ENCODE measurements at places on chromosomes 11 and 22.
A peak's percentile ranks its signal among the peaks of the same experiment; 100 is the strongest.

DNA sequence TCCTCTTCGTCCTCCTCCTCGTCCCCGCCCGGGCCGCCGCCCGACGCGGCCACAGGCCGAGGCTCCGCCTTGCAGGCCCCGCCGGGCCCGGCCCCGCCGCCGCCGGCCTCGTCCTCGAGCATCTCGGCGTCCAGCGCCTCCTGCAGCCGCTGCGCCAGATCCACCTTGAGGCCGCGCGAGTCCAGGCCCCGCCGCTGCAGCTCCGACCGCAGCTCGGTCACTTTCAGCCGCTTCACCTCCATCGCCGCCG lies 417 bp downstream of the HNRNPUL2 start:
- no peak for DNase-seq

DNA sequence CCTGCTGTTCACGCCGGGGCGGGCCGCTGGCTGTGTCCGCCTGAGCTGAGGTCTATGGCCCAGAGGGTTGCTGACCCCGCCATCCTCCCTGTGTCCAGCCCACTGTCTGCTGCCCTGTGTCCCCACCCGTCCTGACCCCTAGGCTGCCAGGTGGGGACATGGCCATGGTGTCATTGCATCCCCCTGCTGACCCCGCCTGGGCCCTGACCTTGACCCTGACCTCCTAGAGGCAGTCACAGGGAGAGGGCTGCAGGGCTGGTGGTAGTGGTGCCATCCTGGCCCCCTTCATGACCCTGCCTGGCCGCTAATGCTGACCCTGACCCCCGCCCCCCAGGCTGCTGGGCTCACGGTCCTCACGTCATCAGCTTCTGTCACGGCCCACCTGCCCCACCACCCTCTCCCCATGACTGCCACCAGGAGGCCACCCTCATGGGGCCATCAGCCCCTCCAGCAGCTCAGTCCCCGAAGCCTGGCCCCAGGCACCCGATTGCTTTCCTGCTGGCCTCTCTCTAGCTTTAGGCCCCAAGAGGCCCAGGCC lies 285.9 kb downstream of the BRD1 start:
- DNase-seq: no peak

DNA sequence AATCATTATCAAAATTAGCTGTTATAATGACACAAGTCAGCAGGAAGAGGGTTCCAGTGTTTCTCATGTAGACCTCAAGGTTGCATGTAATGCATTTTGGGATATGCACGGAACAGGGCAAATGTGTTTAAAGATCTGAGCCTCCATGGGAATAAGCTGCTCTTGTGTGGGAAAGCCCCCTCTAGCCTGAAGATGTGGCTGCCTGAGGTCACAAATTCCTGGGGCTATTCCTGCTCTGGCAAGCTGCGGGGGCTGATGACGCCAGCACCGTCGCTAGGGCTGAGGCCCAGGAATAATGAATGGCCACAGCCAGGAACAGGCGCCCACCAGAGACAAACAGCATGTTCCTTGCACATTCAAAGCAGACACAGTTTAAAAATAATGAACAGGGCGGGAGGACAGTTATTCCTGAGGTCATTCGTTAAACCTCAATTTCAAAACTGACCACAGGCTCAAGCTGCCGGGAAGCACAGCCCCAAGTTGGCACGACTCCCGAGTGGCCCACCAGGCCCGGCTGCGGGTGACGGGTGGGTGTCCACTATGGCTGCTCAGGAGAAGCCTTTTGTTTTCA lies 11.7 kb downstream of the OSBPL5 start:
- DNase-seq: no peak

- DNase-seq: no peak
These were observed 315.2 kb upstream of the CCDC90B start for GRCh38 chr11:83601201-83601913.

GRCh38 chr22:44004104-44004460 lies 20.0 kb upstream of the PARVB start:
- DNase-seq: no peak

DNA sequence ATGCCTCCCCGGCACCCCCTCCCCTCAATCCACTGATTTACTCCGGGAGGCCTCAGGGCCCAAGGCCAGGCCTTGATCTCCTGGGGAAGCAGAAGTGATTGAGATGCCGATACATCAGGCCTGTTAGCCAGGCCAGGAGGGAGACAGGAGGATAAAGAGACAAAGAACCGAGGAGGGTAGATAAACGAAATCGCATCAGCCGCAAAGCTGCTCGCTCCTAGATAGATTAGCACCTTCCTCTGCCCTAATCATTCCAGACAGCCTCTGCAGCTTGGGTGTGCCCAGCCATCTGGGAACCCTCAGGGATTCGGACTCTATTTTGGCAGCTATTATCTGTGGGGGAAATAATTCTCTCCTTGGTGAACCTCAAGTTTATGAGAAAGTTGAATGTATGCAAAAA lies 121.2 kb downstream of the ABTB2 start:
- DNase-seq: no peak

DNA sequence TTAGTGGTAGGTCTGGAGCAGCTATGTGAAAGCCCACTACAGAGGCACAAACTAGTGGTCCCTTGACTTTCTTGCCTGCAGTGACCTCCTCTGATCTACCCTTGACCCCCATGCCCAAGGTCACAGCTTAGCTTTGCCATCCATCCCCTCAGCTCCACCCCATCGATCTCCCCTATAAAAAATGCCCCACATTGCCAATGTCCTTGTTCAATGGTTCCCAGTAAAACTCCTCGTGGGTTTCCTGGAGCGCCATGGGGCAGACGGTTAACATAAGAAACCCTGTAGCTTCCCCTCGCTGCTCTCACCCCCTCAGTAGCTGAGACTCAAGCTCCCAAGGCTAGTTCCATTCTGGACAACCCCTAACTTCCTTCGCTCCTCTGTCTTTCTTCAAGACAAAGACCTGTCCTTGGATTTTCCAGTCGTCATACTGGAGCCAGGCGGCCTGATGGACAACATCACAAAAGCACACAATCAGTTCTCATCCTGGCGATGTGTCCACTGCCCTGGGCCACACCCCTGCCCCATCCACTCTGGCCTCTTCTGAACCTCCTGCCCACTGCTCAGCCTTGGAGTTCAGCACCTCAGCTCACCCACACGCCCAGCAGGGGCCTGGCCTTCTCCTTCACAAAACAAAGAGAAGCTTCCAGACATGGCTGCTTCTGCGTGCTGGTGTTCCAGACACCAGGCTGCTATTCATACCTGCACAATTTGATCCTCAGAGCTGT lies 1429.3 kb downstream of the BRD1 start:
- DNase-seq: no peak

GRCh38 chr11:47980907-47981621 lies 705 bp downstream of the PTPRJ start:
- peak; percentile 30 for DNase-seq

GRCh38 chr11:3225826-3226750 lies 6.1 kb downstream of the MRGPRE start:
- no peak for DNase-seq

DNA sequence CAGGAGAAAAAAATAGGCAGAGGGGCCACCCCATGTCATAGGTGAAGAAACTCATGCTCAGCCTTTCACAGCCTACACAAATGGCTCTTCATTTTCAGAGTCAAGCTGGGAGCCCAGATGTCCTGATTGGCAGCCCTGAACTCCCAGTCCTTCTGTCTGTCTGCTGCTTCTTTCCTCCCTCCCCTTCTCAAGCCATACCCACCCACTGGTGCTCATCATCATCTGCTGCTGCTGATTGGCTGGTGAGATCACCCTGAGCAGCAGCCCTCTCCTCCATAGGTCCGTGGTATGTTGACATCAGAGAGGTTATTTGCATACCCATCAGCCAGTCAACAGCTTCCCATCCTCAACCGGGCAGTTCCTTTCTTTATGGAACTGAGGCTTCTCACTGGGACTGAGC lies 46.1 kb upstream of the PRDM11 start:
- DNase-seq: no peak

DNA sequence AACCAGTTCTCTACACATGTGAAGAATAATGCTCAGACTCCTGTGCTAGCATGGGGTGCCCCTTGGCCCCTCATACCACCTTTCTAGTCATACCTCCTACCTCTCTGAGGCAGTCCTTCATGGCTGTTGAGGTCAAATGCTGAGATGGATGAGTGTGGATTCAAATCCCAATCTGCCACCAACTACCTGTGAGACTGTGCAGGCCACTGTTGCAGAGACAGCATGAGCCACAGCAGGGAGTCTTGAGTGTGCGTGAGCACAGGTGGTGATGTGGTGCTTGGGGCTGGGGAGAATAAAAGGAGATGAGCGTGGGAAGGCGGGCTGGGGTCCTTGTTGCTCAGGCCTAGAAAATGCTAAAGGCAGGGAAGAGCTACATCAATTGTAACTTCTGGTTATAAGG lies 218.0 kb upstream of the E2F8 start:
- DNase-seq: no peak

DNA sequence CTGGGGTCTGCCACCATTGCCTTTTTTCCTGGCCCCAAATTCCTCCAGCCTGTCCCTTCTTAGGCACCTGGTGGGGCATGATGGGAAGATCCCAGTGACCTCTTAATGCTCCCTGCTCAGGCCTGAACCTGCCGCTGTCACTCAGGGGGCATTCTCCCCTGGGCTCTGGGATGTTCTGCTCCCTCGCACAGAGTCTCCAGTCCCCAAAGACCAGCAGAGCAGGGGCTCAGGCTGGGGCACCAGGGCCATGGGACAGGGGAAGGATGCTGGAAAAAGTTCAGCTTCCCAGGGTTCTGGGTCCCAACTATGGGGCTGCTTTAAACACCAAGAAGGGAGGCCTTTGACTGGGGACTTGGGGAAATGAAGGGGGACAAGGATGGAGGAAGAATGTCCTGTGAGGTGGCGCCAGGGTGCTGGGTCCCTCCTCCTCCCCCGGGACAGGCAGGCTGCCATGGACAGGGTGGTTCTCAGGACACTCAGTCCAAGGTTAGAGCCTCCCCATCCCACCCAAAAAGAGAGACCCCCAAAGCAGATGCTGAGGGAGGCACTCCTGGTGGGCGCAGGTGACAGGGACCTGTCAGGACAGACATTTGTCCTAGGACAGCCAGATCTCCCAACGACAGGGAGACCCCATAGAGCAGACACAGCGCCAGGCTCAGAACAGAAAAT lies 30.8 kb downstream of the IGLL5 start:
- no peak for DNase-seq

All from dorsolateral prefrontal cortex (tissue), 122 donors.